Fibroblast of skin of right quadriceps (primary cell): ENCODE measurements at places on chromosomes 2 and 18.

- DNase-seq = no peak
These were observed 76.8 kb downstream of the SOWAHC start for GRCh38 chr2:109690822-109691541.

- peak; percentile 43 for DNase-seq
These were observed 46.5 kb downstream of the FARSB start for GRCh38 chr2:222609381-222609780.

DNA sequence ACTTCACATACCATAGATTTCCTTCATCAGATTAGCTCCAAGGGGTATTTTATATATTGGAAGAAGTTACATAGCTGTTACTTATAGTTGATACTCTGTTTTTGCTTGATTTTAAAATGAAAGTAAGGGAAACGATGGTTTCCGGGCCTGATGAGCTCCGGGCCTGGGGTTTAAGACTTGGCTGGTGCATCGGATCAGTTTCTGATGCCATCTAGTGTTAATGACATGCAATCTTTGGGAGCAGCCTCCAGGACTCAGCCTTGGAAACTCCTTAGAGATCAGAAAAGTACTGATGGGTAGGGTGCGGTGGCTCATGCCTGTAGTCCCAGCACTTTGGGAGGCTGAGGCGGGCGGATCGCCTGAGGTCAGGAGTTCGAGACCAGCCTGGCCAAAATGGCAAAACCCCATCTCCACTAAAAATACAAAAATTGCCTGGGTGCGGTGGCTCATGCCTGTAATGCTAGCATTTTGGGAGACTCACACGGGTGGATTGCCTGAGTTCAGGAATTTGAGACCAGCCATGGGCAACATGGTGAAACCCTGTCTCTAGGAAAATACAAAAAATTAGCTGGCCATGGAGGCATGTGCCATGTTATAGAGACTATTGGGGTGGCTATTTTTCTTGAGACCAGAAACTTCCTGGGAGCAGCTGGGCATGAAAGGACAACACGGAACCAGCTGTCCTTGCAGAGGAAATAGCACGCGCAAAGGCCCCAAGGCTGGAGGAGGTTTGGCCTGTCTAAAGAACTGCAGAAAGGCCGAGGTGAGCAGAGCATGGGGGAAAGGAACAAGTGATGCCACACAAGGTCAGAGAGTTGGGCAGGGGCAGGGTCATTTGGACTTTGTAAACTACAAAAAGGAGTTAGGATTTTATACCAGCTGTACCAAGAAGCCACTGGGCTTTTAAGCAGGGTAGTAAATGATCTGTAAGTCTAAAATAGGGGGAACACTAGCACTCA is 46.9 kb upstream of the CNOT11 start:
- DNase-seq = peak; percentile 81

- peak; percentile 25 for DNase-seq
These were observed 84.4 kb downstream of the TPGS2 start for GRCh38 chr18:36744261-36744876.

DNA sequence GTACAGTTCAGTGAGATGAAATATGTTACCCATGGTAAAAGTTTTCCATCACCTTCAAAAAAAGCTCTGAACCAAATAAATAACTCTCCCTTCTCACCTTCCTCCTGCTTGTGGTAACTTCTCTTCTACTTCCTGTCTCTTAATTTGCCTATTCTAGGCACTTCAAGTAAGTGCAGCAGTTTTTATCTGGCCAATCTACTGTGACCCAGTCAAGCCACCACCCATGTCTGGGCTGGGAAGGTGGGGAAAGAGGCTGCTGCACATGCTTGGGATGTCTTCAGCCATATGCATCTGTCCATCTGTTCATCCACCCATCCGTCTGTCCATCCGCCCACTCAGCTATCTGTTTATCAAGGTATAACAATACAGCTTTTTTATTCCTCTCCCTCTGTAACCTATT is 31.6 kb downstream of the ZNF532 start:
- no peak for DNase-seq

DNA sequence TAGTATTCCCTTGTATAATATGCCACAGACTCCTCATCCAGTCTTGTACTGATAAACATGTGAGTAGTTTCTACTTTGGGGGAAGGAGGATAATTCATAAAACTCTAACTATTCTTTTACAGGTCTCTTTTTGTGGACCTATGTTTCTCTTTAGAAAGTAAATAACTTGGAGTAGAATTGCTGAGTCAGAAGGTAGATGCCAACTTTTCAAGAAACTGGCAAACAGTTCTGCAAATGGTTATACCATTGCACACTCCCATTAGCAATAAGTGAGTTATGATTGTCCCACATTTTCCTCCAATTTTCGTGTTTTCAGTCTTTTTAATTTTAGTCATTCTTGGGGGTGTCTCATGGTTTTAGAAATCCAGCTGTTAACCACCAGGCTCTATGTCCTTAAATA is 477.2 kb upstream of the LRRTM4 start:
- peak; percentile 3 for DNase-seq

DNA sequence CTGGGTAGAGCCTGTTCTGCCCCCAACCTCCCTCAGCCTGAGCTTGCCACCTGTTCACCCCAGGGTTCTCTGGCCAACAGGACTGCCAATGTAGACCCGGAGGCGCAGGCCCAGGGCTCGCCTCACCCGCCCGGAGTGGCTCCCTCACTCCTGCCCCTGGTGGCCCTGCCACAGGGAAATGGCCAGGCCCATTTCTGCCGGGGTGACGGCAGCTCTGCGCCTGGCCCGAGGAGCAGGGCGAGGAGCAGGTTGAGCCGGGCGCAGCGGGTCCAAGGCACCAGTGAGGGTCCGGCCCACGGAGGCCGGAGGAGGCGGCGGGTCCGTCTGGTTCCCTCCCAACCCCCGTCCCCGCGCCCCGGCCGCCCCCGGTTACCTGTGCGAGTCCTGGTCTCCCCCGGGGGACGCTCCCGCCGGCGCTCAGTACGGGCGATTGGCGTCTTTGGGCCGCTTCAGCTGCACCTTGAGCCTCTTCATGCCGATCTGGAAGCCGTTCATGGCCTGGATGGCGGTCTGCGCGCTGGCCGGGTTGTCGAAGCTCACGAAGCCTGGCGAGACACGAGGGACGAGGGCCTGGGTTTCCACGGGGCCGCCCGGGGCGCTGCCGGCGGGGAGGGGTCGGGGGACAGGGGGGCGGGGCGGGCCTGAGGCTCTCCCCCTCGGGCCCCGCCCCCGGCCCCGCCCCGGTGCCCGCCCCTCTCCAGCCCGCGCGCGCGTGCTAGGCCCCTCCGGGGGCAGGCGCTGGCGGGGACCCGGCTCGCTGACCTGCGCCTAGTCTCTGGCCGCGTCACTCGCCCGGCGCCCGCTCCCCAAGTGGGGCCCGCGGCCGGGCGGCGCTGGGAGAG is 312.0 kb downstream of the CELF4 start:
- no peak for DNase-seq

DNA sequence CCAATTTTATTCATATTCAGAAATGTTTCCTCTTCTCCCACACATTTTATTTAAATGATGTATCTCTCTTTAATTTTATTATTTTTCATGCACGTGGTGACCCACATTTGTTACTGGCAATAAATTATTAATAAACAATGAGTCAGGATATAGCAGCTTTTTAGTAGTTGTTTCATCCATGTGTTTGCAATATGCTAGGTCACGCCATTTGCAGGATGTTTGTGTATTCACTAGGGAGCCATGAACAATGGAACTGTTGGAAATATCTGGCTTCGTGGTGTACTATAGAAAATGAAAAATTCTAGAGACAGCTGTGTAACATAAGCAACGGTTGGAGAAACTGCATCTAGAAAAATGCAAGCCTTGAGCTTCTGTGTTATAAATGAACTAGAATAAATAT is 176.0 kb upstream of the COL3A1 start:
- peak; percentile 91 for DNase-seq

GRCh38 chr2:64287202-64287740 is 143.1 kb upstream of the PELI1 start:
- DNase-seq = no peak

- DNase-seq = peak; percentile 92
These were observed 45.1 kb downstream of the TRAK2 start for GRCh38 chr2:201406077-201406662.

DNA sequence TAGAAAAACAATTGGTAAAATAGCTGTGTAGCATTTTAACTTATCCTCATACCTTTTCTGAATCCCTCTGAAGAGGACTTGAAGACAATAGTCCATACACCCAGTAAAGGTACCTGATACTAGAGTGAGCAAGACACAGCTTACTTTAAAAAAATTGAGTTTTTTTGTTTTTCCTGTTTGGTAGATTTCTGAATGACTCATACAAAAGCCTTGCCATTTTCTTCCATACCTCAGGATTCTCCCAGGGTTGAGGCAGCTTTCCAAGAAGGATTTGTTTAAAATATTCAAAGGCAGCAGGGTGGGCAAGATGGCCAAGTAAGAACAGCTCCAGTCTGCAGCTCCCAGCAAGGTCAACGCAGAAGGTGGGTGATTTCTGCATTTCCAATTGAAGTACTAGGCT is 551.0 kb upstream of the LRATD1 start:
- peak; percentile 11 for DNase-seq

GRCh38 chr2:45140675-45141074 is 131.4 kb upstream of the SIX2 start:
- no peak for DNase-seq

- DNase-seq = peak; percentile 8
These were observed 187.2 kb upstream of the FANCL start for GRCh38 chr2:58428096-58429013.

DNA sequence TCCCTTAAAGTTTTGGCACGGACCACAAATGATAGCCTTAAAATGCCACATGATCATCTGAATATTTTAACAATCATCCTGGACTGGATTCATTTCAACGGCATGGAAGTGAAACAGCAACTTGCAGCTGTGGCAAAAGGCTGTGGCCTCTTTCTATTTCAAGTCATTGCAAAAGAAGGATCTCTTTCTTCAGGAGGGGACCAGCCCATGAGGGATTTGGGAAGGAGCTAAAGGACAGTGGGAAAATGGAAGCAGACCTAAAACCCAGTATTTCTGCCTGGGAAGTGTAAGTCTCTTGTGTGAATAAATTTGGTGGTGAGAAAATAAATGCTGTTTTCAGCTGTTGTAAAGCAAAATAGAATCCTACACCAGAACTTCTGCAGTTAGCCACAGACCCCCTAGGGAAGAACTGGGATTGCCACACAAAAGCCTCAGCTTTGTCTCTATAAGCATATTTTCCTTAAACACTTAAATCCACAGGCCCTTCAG is 107.3 kb upstream of the ZFP36L2 start:
- peak; percentile 71 for DNase-seq

DNA sequence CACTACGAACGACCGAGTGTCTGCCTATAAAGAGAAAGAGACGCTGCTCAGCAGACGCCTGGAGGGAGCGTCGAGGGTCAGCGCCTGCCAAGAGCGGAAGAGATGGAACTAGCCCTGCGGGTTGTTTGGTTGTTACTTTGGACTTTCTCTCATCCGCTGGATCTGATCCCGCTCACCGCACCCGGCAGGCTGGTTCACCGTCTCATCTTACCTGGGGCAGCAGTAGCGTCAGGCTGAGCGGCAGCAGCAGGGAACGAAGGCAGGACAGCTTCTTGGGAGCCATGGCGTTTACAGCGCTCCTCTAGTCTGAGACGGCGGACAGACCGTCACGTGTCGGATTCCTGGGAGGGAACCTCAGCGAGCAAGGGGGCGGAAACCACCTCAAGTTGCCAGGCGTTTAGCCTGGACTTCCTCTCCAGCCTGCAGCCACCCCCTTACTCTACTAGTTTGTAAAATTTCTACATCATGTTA is 1.9 kb downstream of the GLB1L start:
- DNase-seq = no peak

GRCh38 chr2:9694661-9695234 is 64.0 kb upstream of the YWHAQ start:
- no peak for DNase-seq

GRCh38 chr2:43417300-43417699 is 178.5 kb downstream of the THADA start:
- DNase-seq = no peak

DNA sequence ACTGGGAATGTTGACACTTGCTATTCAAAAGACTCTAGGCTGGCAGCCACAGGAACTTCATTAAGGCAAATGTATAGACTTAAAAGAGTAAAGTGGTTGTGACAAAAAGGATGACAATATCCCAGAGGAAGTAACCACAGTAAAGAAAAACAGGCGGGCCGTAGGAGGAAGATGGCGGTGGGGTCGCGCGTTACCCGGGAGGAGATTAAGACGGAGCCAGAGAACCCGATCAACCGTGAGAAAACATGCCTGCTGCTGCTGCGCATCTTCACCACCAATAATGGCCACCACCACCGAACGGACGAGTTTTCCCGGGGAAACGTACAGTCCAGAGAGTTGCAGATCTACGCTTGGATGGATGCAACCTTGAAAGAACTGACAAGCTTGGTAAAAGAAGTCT is 14.0 kb upstream of the NEUROD1 start:
- no peak for DNase-seq

DNA sequence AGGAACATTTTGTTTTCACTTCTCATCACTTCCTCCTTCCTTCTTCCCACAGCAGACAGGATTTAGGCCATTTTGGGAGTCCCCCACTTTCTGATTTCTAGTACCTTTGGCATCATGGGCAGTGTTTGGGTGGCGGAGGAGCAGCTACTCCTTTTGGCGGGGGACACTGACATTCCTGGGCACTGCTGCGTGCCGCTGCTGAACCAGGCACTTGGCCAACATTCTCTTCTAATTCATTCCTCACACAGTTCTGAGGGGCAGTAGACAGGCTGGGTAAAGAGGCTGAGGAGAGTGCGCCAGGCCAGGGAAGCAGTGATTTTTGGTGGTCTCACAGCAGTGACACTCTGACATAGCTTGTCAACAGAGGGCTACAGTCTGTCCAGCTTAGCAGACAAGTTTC is 270.2 kb downstream of the LOXHD1 start:
- DNase-seq = peak; percentile 10

DNA sequence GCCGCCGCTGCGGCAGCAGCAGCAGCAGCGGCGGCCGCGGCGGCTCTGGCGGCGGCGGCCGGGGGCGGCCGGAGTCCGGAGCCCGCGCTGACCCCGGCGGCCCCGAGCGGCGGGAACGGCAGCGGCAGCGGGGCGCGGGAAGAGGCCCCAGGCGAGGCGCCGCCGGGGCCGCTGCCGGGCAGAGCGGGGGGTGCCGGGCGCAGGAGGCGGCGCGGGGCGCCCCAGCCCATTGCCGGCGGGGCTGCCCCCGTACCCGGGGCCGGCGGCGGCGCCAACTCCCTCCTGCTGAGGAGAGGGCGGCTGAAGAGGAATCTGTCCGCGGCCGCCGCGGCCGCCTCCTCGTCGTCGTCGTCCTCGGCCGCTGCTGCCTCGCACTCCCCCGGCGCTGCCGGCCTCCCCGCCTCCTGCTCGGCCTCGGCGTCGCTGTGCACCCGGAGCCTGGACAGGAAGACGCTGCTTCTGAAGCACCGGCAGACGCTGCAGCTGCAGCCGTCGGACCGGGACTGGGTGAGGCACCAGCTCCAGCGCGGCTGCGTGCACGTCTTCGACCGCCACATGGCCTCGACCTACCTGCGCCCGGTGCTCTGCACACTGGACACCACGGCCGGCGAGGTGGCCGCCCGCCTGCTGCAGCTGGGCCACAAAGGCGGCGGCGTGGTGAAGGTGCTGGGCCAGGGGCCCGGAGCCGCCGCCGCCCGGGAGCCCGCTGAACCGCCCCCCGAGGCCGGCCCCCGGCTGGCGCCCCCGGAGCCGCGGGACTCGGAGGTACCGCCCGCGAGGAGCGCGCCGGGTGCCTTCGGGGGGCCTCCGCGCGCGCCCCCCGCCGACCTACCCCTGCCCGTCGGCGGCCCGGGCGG is 646 bp downstream of the PHLPP1 start:
- DNase-seq = peak; percentile 58

GRCh38 chr2:229562472-229563127 is 151.8 kb downstream of the DNER start:
- no peak for DNase-seq
